Stimulated activated CD4-positive, alpha-beta T cell treated with anti-CD3 and anti-CD28 coated beads, Interleukin-1b, Interleukin-23, amount 100 ng/mL, for 1 hour (primary cell): ENCODE measurements at places on chromosomes 6 and 20.

GRCh38 chr20:64065974-64066343 is 3.0 kb downstream of the TCEA2 start:
- DNase-seq = no peak

GRCh38 chr20:41158082-41158625 is 20.8 kb downstream of the PLCG1 start:
- no peak for DNase-seq

DNA sequence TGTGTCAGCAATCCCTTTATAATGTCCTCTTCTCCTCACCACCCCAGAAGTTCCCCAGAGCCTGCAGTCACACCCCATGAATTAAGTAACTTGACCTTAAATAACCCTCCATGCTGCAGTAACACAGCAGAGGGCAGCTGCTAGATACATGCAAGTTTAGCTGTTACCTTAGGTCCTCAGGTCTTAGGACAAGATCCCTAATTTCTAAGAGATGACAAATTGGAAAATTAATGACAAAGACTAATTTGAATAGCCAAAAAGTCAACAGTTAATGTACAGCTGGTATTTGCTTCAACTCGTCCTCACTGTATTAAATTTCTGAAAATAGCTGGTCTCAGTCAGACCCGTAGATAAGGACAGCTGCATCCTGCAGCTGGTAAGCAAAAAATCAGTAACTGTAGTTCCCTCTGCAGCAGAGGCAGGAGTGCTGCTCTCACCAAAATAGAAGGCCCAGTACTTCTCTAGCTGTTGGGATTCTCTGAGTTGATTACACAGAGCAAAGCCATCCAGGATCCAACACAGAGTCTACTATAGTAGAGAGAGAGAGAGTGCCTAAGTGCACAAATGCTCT is 62.4 kb downstream of the TNFRSF21 start:
- DNase-seq = no peak

DNA sequence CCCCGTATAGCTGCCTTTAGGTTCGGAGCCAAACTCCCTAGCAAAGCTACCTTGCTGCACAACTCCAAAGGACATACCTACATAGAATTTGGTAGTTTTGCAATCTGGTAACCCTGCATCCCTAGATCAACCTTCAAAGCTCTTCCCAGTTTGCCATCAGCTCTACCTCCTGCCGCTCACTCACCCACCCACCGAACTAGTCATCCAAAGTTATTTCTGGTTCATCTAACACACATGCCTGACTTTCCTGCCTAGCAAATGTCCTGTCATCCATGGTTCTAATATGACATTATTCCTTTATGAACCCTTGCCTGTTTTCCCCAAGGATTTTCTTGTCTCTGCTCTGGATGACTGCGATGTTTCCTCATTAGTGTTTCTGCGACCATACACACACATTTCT is 21.6 kb downstream of the SPAG4 start:
- no peak for DNase-seq

DNA sequence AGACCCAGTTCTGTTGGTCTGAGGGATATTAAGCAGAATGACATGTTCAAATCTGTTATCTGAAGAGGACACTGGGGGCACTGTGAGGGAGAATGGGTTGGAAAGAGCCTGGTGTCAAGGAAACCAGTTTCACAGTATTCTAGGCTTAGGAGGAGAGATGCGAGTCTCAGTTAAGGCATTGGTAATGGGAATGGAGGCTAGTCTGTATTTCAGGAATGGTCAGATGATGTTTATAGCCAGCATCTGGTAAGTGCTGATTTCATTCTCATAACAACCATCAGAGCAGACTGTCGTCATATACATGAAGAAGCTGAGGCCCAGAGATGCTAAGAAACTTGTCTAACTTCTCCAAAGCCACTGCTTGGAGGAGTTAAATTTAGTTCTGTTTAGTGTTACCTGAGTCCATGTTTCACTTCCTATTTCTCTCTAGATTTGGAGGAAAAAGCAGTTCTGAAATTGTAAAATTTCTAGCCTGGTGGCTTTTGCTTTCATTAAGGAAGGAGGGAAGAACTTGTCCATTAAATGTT is 242.0 kb downstream of the ARID1B start:
- DNase-seq = no peak

DNA sequence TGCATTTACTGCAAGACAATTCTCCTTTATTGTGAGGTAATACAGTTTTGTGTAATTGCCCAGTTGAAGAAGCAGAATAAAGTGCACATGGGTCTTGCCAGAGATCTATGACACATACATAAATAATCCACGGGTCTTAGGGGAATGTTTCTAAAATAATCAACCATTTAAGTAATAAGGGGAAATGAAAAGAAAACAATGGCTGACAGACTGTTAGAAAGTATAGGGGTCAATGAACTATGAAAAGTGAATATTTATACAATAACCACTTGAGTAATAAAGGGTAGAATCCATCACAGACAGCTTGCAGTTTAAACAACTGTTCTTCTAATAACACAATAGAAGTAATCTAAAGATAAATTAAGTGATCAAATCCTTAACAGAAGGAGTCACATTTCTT is 477.2 kb downstream of the EYS start:
- DNase-seq = no peak

GRCh38 chr6:885051-885590 is 192.2 kb upstream of the EXOC2 start:
- DNase-seq = no peak

DNA sequence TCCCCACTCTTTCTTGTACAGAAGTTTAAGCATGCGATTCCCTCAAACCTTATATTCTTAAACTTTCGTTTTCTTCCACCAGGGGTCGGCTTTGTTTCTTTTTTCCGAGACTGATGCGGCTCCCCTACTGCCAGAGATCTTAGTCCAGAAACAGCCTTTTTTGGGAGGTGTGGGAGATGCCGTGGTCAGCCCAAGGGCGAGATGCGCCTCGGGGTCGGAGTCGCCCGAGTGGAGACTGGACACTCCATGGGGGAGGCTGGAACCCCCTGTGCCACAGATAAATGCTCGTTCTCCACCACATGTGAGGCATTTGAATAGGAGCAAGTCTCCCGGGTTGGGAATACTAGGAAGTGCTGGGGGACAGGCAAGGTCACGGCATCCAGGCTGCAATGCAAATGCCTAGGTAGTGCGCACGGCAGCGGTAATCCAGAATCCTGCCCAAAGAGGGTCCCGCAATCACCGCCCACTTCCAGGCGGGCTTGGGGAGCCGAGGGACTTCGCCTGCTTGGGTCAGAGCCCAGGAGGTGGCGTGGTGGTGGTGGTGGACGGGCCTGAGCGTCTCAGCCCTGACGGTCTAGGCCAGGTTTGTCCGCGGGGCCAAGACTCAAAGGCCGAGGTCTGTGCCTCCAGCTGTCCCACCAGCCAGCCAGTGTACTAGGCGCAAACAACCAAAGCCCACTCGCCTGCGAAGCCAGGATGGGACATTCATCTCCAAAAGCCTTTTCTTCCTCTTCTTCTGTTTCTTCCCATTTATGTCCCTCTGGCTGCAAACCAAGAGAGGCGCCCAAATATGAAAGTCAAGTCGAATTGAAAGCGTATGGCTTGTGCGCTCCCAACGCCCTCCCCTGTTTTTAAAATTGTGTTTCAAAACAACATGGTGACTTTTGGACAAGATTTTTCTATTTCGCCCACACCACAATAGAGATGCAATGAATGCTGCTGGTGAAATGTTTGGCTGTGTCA is 39.3 kb upstream of the OSTM1 start:
- no peak for DNase-seq

DNA sequence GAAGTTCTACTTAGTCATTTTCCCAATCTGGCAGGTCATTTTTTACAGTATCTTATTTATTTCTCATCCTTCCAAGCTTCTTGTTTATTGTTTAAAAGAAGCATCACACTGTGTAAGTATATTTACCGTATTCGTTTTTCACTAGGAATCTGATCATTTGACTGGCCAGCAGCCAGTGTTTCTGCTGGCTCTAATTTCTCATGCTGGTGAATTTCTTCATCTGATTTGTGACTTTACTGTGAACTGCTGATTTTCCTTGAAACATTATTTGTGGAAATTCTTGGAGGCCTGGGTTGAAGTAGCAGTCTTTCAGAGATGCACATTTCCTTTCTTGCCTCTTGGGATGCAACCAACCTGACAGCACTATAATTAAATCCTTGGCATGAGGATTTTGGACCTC is 65.9 kb downstream of the PREP start:
- no peak for DNase-seq

DNA sequence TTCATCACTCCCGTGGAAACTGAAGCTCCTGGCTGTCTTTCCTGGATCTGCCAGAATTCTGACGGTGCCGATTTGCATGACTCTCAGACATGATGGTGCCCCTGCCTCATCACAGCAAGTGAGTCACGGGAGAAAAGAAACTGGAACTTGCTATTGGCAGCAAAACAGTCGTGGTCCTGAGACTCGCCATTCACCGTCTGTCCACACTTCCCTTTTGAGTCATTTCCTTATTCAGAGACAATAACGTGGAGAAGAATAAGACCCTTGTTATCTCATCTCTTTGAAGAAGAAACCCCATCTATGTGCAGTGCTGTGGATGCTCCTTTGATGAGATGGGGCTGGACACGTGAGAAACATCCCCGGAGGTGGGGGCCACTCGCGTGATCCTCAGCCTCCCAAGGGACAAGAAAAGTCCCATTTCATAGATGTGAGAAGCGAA is 4.2 kb downstream of the GPR31 start:
- DNase-seq = no peak

DNA sequence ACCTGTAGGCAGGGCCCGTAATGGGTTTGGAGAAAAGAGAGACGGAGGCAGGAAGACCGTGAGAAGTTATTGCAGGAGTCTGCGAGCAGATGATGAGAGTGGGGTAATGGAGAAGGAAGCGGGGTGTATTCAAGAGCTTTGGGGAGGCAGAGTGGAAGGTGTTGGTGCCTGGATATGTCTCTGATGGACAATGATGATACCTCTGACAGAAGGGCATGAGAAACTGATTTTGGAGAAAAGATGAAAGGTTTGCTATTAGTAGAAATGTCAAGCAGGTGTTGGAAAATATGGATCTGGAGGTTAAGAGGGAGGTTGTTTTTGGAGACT is 69.4 kb downstream of the CDC5L start:
- no peak for DNase-seq

- DNase-seq = no peak
Measured at GRCh38 chr6:16311763-16312162, 73.4 kb downstream of the GMPR start.

GRCh38 chr6:168095716-168096250 is 16.8 kb upstream of the FRMD1 start:
- no peak for DNase-seq

DNA sequence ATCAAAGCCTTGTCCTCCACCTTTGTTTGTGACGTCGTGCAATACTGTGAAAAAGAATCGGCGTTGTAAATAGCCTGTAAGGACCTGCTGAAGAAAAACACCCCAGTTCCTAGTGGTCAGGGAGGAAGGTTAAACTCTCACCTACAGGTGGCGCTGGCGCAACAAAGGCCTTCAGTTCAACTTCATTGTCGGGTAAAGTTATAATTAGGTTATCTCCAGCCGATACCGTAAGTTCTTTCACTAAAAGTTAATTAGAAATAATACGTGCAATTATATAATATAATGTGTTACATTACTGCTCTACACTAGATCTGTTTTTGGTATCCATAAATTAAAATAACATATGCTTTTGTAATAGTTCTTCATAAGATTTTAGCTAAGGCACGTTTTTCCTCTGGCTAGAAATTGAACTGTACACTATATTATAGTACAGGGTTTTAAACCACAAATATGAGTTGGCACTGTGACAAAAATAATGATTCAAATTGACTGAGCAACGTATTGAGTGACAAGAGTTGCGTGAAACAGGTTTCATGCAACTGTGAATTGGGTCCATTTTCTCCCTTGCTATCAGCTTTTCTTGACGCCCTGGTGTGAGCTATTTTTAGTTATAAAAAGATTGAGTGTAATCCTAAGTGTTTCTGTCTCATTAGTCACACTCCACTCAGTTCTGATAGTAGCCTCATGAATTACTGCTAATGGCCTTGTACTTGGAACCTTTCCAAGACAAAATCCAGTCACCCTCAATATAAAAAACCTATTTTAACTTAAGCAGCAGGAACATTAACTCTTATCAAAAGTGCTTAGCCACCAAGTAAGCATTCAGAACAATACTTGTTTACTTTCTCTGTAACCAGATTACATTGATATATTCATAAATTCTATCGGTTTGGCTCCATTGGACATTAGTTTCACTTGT is 62.3 kb downstream of the KIAA0319 start:
- peak; percentile 59 for DNase-seq

DNA sequence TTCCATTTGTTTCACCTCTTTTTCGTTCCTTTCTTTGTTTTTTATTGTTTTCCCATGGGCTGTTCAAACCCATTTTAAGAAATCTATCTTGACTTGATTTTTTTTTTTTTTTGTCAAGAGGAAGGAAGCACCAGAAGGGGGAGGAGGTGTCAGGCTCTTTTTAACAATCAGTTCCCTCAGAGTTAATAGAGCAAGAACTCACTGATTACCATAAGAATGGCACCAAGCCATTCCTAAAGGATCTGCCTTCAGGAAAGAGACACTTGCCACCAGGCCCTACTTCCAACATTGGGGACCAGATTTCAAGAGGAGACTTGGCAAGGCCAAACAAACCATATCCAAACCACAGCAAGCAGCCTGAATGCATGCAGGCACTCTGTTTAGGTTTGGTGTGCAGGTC is 168.0 kb downstream of the OTOR start:
- no peak for DNase-seq

- no peak for DNase-seq
Measured at GRCh38 chr6:70336996-70337742, 34.3 kb upstream of the COL9A1 start.

- no peak for DNase-seq
Measured at GRCh38 chr6:54411767-54412166, 103.5 kb downstream of the TINAG start.

DNA sequence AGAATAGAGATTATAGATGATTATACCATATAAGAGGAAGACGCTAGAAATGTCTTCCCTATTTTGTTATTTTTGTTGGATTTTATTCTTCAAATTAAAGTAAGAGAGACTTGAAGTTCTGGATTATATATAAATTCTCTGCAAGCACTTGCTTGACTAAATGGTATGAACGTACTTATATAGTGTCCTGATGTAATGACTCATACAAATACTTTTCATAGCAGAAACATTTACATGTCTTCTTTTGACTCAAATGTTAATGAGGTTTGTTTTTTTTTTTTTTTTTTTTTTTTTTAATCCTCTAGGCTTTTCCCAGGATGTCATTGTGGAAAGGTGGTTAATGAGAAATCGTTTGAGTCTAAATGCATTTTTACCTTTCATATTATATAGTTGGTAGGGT is 55.0 kb downstream of the PDE7B start:
- DNase-seq = no peak
